Substantia nigra (tissue), 51 donors: ENCODE measurements at places on chromosomes 5 and 9.

GRCh38 chr9:80605129-80605528 is 1033.4 kb downstream of the TLE4 start:
- DNase-seq = no peak

DNA sequence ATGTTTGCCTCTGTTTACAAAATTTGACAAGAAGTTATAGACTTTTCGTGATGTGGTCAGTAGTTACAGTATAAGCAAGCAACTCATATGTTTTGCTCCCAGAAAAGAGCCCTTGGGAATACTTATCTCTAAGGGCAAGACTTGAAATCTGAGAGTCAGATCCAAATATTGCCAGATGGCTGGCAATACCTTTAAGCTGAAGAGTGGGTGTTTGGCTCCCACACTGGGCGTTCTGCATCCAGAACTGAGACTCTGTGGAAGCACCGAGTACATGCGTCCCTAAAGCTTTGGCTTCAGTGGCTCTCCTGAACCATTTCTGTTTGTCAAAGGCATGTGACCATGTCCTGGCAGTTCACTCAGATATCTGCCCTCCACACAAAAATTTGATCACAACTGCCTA is 194.1 kb downstream of the DCP2 start:
- DNase-seq = no peak

GRCh38 chr5:80248378-80248777 is 7.5 kb downstream of the SERINC5 start:
- DNase-seq = no peak

DNA sequence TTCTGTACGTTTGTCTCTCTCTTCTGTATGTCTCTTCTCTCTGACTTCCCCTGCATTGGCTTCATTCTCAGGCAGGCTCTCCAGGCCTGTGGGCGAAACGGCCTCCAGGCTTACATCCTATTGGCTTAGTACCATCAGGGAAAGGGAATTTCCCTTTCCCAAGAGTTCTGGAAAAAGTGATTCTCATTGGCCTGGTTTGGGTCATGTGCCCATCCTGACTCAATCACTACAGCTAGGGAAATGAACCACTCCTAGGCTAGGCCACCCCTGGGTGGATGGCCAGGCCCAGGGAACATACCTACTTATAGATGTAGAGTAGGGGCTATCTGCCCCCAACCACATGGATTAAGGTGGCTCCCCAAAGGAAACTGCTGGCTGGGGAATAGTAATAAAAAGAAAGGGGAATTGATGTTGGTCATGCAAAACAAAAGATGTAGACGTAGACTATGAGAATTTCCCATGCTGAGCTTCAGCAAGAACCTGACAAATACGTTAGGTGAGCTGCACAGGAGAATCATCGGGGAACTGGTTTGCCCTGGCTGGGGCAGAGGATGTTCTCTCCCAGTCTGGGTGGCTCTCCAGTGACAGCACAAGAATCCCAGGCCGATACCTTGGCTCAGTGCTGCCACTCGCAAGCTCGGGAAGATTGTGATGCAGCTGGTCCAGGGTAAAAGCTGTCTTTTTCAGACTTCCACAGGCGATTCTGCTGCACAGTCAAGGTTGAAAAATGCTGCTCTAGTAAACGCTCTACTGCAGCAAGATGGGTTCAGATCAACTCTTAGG is 3.7 kb upstream of the EGR1 start:
- no peak for DNase-seq

DNA sequence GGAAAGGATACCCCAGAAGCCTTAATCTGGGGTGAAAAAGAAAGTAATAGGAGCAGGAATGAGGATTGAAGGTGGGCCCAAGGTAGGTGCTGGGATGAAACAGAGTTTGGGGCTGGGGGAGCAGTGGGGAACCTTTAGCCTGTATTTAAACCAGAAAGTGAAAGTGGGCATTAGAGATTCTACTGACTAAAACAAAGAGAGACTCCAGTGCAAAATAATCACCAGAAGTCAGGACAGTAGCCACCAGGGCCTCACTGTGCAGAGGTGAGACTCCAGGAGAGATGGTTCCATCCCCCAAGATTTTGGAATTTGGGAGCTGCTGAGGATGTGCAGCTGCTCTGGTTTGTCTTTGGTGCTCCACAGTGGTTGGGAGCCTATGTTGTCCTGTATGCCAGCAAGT is 13.1 kb downstream of the DNAJB5 start:
- DNase-seq = no peak

- no peak for DNase-seq
These were observed 10.1 kb downstream of the FBXL7 start for GRCh38 chr5:15510092-15510491.

GRCh38 chr9:81387360-81388106 is 301.8 kb downstream of the TLE1 start:
- no peak for DNase-seq

DNA sequence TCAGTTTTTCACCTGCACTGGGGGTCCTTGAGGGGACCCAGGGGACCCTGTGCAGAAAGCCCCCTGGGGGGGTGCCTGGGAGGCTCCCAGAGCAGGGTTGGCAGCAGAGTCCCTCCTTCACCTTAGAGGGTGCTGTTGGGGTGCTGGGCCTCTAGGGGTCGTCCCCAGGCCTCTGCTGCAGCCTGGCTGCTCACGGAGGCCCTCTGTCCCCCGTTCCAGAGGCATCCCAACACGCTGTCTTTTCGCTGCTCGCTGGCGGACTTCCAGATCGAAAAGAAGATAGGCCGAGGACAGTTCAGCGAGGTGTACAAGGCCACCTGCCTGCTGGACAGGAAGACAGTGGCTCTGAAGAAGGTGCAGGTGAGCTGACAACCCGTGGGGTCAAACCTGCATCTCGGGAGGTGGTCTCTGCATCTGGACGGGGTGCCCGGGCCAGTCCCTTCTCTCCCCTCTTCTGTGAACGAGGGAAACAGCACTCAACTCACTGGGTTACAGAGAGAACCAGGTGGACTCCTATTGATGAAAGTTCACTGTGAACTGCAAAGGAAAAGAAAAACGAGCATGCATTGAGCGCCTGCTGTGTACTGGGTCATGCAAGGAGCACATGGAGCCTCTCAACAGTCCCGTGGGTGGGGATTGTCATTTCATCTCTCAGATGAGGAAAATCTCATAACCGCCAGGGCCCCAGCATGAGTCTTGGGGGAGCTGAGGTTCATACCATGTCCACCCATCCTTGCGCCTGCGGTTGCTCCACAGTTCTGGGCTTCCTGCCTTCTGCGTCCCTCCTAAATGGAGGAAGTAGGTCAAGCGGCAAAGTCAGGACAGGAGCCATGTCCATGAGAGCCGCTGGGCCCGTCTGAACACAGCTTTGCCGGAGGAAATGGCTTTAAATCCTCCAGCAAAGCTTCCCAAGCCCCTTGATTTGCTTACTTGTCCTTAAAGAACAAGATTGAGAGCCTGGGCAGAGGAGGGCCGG is 54.8 kb downstream of the NEK6 start:
- DNase-seq = no peak

DNA sequence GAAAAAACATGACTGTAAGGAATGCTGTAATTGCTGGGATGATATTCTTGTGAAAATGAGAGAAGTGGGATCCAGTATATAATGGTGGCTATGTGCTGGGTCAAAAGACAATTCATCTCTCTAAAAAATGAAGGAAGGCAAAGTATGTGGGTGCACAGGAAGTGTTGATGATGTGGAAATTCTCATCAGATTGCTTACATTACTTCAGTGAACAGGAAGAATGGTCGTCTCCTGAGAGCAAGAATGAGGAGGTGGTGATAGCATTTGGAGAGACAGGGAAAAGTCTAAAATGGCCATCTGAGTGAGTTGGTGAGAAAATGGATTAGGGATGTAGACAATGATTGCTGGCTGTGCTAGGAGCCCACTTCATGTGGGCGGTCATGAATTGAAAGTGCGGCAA is 253.5 kb upstream of the NREP start:
- no peak for DNase-seq

GRCh38 chr9:135887585-135888050 is 19.7 kb downstream of the CAMSAP1 start:
- peak; percentile 47 for DNase-seq

DNA sequence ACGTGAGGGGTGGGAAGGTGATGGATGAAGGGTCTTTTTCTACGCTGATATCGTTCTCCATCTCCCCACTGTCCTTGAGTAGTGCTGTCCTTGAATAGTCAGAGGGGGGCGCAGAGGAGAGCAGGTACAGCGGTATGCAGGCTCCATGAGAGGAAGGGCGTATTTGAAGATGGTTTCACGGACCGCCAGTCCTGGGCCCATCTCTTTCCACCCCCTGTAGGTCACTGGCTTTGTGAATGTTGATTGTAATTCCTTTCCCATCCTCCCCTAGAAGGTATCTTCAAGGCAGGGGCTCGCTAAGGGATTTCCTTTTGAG is 40.8 kb upstream of the DAB2IP start:
- DNase-seq = no peak

DNA sequence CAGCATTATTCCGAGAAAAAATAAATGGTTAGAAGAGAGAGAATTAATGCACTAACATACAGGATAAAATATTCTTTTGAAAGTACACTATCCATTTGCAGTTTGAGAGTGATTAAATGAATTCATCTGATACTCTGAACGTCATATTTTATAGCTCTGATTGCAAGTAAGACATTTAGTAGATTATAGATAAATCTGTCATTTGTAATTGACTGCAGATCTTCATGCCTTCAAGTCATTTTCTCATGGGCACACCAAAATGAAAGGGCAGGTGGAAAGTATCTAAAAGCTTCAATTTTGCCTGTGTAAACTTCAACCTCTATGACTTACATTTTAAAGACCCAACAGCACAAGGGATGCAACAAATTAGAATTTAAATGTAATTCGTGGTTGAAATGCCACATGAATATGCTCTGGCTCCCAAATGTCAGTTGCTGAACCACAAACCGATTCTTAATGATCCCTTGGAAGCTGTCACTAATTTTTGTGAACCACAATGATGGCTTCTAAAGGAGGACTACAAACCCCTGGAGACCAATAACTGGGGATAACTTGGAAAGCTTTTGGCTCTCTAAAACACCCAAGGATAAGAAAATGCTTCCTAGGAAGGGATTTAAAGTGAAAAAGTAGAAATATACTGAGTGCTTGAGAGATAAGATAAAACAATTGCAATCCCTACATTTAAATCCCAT is 3.9 kb downstream of the TYRP1 start:
- DNase-seq = no peak

DNA sequence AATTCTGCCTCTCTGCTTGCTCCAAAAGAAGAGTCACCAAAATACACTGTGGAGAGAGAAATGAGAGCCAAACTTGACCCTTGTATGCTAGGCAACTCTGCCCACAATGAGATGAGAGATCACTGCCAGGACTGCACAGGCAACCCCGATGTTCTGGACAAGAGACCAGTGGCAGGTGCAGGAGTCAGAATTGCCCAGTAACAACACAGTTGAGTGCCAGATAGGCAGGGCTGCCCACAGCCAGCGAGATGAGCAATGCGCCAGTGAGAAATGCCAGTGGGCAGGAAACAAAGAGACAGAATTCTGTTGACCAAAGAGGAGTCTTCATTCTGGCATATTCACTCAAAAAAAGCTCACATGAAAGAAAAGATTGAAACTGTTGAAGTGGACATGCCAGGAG is 570.7 kb downstream of the CAAP1 start:
- DNase-seq = no peak

DNA sequence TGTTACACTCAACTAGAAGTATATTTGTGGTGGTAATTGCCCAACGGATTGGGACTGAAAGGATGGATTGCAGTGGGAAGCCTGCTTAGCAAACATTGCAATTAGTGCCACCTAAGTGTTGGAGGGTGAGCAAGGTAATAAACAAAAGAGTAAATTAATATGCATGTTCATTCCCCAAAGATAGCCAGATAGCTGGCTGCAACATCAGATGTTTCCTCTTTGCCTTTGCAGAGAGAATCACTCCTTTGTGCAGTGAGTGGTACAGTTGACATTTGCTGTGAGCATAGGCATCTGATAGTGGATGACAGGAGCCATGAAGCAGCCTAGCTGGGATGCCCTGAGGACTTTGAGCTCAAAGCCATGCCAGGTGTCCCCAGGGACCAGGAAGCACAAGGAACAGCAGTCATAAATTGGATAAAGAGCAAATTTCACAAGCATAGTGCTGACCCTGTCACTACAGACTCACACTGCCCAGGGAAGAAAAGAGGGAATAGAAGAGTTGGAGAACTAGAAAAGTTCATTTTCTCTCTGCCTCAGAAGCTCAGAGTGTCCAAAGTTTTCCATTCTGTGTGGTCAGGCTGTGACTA is 336.1 kb upstream of the SLC30A5 start:
- no peak for DNase-seq

DNA sequence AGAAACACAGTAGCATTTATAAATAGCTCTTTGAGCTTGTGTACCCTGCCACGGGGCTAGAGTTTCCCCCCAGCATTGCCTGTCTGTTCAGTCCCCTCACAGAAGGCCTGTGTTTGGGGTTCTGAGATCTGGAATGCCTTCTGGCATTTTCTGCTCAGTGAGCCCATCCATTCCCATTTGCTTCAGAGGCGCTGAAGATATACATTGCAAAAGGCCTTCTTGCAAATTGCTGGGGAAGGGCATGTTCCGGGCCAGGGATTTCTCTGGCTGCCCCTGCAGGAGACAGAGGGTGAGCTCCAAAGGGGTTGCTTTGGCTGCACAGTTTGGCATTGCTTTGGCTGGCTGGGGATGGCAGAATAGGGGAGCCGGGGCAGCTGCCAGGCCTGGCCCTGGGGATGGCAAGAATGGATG is 308.4 kb downstream of the MSX2 start:
- peak; percentile 11 for DNase-seq

DNA sequence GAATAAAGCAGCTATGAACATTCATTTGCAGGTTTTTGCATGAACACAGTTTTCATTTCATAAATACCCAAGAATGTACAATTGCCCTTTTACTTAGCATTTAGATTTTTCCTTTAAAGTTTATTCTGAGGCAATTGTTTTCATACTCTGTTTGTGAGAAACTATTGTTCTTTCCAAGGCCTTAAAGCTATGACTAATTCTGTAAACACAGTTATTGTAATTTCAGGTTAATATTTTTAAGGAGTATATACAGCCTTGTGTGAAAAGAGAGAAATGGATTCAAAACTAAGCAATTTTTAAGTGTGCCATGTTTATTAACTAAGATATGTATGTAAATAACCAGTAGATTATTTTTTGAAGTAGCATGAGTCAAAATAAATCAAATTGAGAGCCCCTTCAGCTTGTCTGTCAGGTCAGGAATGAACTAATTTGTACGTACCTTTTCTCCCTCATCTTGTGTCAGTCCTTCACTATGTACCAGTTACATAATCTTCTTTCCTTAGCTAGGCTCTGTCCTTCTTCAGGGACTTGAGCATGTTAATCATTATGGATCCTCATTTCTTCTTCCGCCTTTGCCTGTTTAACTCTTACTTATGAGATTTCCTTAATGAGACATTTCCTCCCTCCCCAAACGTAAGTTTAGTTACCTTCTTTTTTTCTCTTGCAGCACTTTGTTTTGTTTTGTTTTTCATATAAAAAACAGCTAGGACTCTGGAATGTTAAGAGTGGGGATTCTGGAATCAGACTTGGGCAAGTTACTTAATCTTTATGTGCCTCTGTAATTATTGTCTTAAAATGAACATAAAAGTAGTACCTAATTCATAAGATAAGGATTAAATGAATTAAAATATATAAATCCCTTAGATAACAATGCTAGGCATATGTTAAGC is 63.6 kb downstream of the NIPBL start:
- no peak for DNase-seq

GRCh38 chr5:18944771-18945170 is 1043.2 kb downstream of the CDH18 start:
- no peak for DNase-seq
